ENCODE measurements at places on chromosomes 13 and 19.
A peak's percentile ranks its signal among the peaks of the same experiment; 100 is the strongest.

DNA sequence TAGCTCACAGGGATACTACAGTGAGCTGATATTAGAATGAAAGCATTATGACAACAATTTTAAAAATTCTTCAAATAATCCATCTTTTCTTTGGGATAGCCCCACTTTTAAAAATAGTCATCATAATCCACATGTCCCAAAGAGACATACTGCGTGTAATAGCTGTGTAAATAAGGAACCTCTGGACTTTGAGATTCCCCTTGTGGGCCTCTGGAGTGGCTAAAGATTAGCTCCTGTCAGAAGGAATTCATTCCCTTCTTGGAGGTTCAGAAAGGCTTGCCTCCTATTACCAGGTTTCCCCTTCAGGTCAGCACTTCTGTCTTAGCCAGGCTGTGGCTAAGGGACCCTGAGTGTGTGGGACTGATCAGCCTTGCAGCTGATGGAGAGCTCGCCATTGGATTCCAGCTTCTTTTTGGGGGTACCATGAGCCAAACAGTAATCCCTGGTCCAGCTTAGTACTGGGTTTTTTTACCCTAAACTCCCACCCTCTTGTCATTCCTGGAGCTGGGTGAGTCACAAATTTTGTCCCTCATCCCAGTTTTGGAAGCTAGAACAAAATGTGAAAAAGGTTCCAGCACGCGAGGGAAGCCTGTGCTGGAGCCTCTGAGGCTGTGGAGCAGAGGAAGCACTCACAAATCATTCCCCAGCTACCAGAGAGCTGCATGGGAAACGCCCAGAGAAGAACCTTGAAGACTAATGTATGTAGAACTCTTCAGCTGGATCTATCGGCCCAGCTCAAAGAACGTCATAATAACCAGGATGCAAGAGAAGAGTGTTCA, 96.7 kb downstream of the RNASEH2B start:
- no peak for DNase-seq

DNA sequence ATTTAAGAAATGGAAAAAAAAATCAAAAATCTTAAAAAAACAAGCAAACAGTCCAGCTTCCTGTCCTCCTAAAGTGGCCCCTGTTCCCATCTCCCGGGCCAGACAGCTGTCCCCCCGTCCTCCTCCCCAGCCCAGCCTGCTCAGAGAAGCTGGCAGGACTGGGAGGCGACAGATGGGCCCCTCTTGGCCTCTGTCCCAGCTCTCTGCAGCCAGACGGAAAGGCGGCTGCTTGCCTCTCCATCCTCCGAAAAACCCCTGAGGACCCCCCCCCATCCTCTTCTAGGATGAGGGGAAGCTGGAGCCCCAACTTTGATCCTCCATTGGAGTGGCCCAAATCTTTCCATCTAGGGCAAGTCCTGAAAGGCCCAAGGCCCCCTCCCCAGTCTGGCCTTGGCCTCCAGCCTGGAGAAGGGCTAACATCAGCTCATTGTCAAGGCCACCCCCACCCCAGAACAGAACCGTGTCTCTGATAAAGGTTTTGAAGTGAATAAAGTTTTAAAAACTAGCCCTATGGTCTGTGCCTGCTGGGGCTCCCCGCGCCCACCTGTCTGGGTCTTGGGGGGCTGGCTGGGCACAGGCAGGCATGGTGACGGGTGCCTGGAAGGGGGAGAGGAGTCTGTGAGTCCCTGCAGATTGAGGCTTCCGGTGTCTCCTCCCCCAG, 3.8 kb downstream of the GADD45GIP1 start:
- DNase-seq, result no peak

- DNase-seq, result no peak
Observed at GRCh38 chr13:28161370-28161769, 23.0 kb downstream of the PAN3 start.

DNA sequence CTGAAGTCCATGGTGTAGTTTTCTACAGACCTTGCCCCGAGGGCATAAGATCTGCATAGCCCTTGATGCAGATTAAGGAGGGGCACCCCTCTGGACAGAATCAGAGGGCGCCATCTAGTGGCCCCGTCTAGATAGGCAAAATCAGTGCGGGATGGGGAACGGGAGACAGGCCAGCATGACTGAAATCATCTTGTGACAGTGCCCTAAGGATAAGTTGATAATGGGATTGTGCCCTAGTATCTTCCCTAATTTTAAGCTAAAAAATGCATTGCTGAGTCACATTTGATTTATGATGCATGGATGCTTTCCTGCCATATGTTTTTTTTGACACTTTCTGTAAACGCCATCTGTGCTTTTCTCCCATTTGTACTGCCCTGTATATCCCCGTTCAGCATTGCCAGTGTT, 19.0 kb upstream of the GPI start:
- DNase-seq, result no peak

- no peak for DNase-seq
Observed at GRCh38 chr19:48977061-48977460, 12.0 kb downstream of the FTL start.

GRCh38 chr13:81480634-81481033, 1139.7 kb upstream of the SPRY2 start:
- DNase-seq, result no peak

- no peak for DNase-seq
Observed at GRCh38 chr19:39446365-39447084, 1.1 kb downstream of the SUPT5H start.

- no peak for DNase-seq
Observed at GRCh38 chr13:23350009-23350408, 83.5 kb downstream of the SACS start.

GRCh38 chr19:11673608-11674041, 65.1 kb downstream of the ZNF823 start:
- no peak for DNase-seq

DNA sequence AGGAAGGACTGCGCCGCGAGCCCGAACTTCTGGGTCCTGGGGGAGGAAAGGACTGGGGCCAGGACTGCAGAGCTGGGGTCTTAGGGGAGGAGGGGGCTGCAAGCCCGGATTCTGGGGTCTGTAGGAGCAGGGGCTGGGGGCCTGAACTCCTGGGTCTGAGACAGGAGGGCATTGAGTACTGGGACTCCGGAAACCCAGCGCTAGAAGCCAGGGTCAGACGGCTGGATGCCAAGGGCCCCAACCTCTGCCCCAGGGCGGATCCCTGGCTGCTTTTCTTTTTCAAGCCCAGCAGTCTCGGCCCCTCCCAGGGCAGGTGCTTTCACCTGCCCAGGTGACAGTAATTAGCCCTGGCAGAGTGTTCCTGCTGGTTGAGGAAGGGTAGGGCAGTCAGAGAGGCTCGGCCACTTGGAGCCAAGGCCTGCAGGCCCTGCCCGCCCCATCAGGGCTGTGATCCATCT, 2.3 kb downstream of the MYH14 start:
- no peak for DNase-seq

GRCh38 chr13:104691767-104692467, 1625.7 kb upstream of the SLC10A2 start:
- DNase-seq, result no peak

- DNase-seq, result peak; percentile 63
Observed at GRCh38 chr19:53463263-53463662, 4.3 kb upstream of the ZNF813 start.

GRCh38 chr13:109789262-109789661, 2.9 kb upstream of the IRS2 start:
- DNase-seq, result no peak

DNA sequence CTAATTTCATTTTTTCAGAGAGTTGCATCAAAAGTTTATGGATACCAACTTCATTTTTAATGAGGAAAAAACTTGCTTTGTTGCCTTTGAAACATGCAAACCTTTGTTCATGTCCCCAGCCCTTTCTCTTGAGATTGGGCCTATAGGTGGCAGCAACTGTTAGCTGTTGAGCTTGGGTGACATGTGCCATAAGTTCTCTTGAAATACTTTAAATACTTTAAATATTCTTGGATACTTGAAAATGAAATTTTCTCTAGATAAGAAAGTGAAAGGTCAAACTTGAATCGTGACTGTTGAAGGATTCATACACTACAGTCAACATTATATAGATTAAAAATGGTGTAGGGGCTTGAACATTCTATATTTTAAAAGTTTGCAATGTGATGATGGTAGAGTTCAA, 294.9 kb downstream of the NDFIP2 start:
- DNase-seq, result no peak

DNA sequence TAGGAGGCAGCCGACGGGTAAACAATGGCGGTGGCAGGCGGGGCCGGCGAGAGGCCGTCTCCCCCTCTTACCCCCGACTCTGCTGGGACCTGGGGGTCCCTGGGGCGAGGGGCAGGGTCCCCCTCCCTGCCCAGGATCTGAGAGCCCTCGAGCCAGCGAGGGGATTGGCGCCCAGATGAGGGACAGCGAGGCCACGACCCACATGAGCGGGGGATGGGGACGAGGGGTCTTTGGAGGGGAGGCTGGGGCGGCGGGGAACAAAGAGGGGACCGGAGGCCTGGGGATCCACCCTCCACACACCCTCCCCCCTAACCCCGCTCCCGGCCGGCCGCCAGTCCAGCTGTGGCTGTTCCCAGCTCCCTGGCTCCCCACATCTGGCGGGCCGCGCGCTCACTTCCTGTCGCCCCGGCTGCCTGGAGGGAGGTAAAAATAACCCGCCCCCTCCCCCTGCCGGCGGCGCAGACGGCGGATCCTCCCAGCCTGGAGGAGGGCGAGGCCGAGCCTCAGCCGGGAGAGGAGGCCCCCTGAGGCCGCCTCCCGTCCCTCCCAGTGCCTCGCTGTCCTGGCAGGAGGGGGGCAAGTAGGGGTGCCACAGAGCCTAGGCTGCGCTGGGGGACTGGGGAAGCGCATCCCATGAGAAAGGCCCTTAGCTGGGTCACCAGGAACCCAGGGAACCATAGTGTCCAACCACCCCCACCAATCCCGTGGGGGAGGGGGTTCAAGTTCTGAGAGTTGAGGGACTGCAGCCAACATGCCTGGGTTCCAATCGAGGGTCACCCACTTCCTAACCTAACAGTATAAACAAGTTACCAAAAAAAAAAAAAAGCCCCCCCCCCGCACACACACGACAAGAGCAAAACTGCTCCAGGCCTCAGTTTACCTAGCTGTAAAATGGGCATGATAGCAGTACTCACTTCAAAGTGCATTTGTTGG, 29.3 kb upstream of the NANOS3 start:
- peak; percentile 85 for DNase-seq

DNA sequence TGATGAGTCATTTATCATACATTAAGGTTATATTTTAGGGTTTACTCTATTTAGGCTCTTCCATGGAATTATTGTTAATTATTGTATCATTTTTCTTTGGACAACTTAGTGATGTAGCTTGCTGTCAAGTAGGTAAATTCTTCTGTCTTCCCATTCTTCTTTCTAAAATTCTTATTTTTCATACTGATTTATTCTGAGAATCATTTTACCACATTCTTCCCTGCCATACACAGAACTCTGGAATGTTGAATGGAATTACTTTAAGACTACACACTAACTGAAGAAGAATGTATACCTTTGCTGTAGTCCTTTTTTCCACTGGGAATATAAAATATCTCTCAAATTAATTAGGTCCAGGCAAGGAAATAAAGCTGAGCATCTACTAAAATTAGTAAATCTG, 24.5 kb upstream of the SLC7A1 start:
- DNase-seq, result no peak

DNA sequence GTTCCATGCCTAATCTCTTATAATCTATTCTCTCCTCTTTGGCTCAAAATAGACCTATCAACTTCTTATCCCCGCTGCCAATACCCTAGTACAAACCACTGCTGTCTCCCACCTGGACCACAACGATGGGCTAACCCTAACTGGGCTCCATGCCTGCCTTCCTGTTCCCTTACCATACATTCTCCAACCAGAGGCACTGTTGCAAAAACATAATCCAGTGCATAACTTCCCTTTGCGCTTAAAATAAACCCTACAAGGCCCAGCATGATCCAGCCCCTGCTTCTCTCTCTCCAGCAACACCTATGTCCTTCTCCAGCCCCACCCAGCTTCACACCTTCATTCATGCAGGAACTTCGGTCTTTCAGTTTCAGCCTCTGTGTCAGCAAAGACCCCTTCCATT, 27.4 kb upstream of the CEBPA start:
- DNase-seq, result no peak

- DNase-seq, result no peak
Observed at GRCh38 chr13:108781312-108781711, 151.9 kb downstream of the MYO16 start.
